ENCODE measurements at places on chromosomes 4 and X. TPM values are rescaled to one million over a fixed set of nuclear protein-coding genes. Genes with fewer than 3 reads are reported as not detected.

ATP11C gene
- total RNA-seq, result 12.3 TPM

GC gene
- total RNA-seq, result not detected

TLR10 gene
- 0.40 TPM for total RNA-seq

ZNF41 gene
- 9.0 TPM for total RNA-seq

SLBP gene
- total RNA-seq, result 105 TPM

CRMP1 gene
- total RNA-seq, result 0.30 TPM

CSAG3 gene
- total RNA-seq, result 0.63 TPM

PGAM4 gene
- not detected for total RNA-seq

VEGFC gene
- total RNA-seq, result not detected

KIAA1210 gene
- not detected for total RNA-seq

USP27X gene
- 2.1 TPM for total RNA-seq

SHROOM2 gene
- total RNA-seq, result not detected

DUSP9 gene
- not detected for total RNA-seq

SAGE1 gene
- total RNA-seq, result not detected

RAB33A gene
- 38.8 TPM for total RNA-seq

PLAC1 gene
- not detected for total RNA-seq

MAOA gene
- total RNA-seq, result 2.5 TPM

SUPT20HL1 gene
- total RNA-seq, result not detected

TCEAL2 gene
- total RNA-seq, result not detected

CYSLTR1 gene
- 14.4 TPM for total RNA-seq

ATOH1 gene
- total RNA-seq, result not detected

TENT5D gene
- not detected for total RNA-seq

LARP7 gene
- 44.6 TPM for total RNA-seq

FGF16 gene
- total RNA-seq, result not detected

HPGDS gene
- total RNA-seq, result 1.5 TPM

NPNT gene
- total RNA-seq, result not detected

AIFM1 gene
- total RNA-seq, result 41.2 TPM

FAM199X gene
- total RNA-seq, result 12.9 TPM

PTPN13 gene
- 5.3 TPM for total RNA-seq

TDO2 gene
- total RNA-seq, result not detected

CT45A5 gene
- total RNA-seq, result 0.58 TPM

CPE gene
- not detected for total RNA-seq

CCDC160 gene
- total RNA-seq, result not detected

NSG1 gene
- 7.7 TPM for total RNA-seq

NHSL2 gene
- total RNA-seq, result 8.7 TPM

SFRP2 gene
- not detected for total RNA-seq

UNC5C gene
- not detected for total RNA-seq

PRRG3 gene
- total RNA-seq, result not detected

FOXR2 gene
- total RNA-seq, result not detected

ASMT gene
- 0.48 TPM for total RNA-seq

Data from activated CD4-positive, alpha-beta memory T cell treated with anti-CD3 and anti-CD28 coated beads, Interleukin-2, amount 10 ng/mL, durations not matched to agents 7 days and 5 days (primary cell).